ENCODE measurements at places on chromosomes 16 and 17. TPM values are rescaled to one million over a fixed set of nuclear protein-coding genes. Genes with fewer than 3 reads are reported as not detected.

GRCh38 chr16:86297866-86298757 lies 212.2 kb upstream of the FOXF1 start:
- DNase-seq = no peak

GRCh38 chr17:36475346-36475970 lies 11.0 kb upstream of the ZNHIT3 start:
- no peak for DNase-seq

- DNase-seq = no peak
These were observed 584.7 kb downstream of the WWOX start for GRCh38 chr16:78684030-78684611.

Gene WNK4
- total RNA-seq = 0.51 TPM

- no peak for DNase-seq
These were observed 76.2 kb downstream of the NT5M start for GRCh38 chr17:17379197-17379991.

- DNase-seq = no peak
These were observed 20.0 kb downstream of the AARSD1 start for GRCh38 chr17:42944211-42944610.

DNA sequence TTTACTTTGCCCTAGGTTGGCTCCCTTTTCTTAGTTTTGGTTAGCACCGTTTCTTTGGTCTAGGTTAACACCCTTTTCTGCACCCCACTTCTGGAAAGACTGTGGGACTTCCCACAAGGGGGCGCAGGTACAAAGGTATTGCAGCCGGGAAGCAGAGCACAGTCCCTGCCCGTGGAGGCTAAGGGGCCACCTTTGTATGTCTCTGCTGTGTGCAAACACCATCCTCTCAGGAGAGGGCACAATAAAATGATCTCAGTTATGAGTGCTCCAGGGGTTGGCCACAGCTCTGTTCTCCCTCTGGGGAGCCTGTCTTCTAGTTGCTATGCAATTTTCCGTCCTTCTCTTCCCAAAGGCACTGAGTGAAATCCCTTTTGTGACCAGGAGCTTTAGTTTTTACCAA lies 28.4 kb upstream of the TMC5 start:
- peak; percentile 11 for DNase-seq

DNA sequence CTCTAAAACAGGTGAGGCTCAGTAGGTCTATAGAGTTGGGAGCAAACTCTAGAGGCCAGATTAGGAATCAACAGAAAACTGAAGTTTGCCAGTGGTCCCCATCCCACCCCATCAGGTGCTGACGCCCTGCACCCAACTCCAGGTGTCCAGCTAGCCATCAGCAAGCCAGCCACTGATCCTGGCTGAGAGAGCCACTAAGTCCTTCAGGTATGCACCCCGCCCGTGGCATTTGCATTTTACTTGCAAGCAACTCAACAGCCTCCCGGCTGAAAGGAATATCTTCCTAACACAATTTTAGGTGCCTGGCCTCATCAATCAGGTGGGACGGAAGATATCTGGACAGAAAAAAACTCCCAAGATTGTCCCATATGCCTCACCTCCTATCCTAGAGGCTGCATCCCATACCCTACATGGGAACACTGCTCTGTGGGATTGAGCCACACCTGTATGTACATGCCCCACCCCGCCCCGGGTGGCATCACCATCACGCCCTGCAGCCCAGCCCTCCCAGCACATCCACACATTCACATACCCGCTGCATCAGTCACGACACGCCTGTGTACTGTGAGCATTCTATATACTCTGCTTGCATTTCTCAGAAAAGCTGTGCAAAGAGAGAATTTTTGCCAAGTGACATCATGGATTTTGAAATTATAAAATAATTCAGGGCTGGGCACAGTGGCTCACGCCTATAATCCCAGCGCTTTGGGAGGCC lies 8.3 kb downstream of the OTOP3 start:
- no peak for DNase-seq

- no peak for DNase-seq
These were observed 317.2 kb upstream of the ZFHX3 start for GRCh38 chr16:73365016-73365551.

- DNase-seq = no peak
These were observed 1.9 kb upstream of the GGA2 start for GRCh38 chr16:23512168-23512695.

Gene SLC4A1
- total RNA-seq = not detected

DNA sequence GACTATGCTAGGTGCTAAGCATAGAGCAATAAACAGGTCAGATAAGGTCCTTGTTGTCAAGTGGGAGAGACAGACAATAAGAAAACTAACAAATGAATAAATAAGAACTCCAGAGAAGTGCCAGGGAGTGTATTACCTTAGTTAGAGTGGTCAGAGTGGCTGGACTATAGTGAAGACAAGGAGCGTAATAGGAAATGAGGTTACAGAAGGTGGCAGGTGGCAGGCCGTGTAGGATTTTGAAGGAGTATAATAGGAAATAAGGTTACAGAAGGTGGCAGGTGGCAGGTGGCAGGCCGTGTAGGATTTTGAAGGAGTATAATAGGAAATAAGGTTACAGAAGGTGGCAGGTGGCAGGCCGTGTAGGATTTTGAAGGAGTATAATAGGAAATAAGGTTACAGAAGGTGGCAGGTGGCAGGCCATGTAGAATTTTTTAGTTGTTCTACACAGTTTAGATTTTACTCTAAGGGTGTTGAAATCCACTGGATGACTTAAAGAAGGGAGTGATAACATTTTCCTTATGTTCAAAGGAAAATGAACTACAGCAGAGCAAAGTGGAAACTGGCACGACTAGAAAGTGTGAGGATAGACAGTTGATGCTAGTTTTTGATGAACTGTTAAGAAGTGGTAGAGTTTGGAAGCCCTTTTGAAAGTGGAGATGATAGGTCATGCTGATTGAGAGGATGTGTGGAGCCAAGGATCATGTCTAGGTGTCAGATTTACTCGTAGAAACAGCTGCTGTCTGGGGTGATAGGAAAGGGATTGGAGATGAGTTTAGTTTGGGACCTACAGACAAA lies 3.6 kb upstream of the KRTAP3-1 start:
- no peak for DNase-seq

Gene CORO6
- 1.4 TPM for total RNA-seq

DNA sequence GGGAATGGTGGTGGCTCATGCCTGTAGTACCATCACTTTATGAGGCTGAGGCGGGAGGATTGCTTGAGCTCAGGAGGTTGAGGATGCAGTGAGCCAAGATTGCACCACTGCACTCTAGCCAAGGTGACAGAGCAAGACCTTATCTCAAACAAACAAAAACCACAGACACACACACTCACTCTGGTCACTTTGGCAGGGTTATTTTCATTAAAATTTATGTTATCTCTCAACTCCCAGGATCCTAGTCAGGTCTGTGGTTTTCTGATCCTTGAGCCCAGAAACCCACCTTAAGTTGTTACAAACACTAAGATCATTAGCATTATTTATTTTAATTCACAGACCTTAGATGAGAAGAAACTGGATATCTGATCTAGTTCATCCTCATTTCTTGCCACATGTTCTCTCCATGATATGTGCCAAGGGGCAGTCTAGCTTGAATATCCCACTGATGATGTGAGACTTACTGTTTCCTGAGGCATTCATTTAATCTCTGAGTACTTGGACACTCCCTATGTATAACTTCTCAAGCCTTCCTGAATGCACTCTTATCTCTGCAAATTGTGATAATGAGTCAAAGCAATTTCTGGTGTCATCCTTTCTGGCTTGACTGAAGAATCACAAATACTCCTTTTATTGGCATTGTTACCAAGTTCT lies 9.6 kb downstream of the ABHD15 start:
- no peak for DNase-seq

DNA sequence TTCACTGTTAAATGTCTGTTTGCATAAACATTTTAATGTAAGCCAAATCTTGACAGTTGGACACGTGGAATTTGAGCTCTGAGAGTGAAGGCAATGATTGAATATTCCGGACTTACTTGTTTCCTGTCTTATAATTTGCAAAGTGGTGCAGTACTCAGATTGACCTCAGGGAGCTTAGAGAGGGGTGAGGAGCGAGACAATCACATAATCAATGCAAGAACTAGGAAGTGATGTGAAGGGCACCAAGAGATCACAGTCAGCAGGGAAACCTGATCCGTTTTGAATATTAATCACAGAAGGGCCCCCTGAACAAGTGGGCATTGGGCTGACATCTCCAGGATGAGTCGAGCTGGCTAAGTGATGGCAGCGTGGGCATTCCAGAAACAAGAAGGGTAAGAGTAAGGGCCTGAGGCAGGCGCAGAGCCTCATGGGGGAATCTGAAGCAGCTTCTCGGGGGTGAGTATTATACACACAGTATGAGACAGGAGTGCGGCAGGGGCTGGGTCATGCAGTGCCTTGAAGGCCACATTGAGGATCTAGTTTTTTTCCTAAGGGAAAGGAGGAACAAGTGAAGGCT lies 26.1 kb downstream of the TEX2 start:
- no peak for DNase-seq

DNA sequence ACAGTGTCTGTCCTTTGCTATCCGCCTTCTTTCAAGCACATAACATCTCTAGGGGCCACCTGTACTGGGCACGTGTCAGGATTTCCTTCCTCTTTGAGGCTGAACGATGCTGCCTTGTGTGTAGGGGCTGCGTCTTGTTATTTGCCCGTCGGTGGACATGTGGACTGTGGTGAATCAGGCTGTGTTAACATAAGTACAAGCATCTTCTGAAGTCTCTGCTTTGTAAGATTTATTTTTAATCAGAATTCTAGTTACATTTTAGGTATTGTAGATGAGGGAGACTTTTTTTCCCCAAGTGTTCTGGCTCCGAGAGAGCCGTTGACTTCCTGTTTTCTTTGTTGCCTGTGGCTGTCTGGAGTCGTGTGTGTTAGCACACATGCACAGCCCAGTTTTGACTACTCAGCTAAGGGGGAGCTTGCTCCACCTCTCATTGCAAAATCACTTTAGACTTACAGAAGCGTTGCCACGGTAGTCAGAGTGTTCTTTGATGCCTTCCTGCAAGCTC lies 26.1 kb downstream of the SPG7 start:
- DNase-seq = peak; percentile 73

DNA sequence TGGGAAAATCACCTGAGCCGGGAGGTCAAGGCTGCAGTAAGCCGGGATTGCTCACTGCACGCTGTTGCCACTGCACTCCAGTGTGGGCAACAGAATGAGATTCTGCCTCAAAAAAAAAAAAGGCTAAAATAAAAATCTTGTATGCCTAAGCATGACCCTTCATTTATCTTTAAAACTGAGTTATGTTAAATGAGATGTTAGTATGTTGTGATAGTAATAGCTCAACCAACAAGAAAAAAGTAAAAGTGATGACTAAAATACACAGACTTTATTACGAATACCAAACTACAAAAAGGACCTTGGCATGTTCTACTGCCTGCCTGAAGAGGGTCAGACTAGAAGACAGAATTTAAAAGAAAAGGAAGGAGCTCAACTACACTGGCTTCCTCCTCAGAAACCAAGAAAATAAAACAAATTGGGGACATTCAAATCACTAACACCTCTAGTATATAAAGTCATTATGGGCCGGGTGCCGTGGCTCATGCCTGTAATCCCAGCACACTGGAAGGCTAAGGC lies 4.4 kb downstream of the SMURF2 start:
- no peak for DNase-seq

DNA sequence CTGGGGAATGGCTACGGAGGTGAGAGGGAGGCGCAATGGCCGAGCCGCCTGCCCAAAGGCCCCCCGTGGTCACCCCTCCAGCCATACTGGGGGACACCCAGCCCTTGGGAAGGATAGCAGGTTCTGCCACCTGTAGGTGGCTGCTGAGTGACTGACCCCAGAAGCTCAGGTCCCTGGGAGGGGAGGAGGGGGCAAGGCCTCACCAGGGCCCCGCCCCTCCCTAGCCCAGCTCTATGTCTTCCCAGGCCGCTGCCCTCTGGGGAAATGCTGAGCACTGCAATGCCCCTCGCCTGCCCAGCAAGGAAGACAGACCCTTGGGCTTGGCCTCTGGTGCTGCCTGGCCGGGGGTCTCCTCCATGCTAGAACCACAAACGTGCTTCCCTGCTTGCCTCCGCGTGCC lies 11.4 kb upstream of the CLDN9 start:
- DNase-seq = no peak

DNA sequence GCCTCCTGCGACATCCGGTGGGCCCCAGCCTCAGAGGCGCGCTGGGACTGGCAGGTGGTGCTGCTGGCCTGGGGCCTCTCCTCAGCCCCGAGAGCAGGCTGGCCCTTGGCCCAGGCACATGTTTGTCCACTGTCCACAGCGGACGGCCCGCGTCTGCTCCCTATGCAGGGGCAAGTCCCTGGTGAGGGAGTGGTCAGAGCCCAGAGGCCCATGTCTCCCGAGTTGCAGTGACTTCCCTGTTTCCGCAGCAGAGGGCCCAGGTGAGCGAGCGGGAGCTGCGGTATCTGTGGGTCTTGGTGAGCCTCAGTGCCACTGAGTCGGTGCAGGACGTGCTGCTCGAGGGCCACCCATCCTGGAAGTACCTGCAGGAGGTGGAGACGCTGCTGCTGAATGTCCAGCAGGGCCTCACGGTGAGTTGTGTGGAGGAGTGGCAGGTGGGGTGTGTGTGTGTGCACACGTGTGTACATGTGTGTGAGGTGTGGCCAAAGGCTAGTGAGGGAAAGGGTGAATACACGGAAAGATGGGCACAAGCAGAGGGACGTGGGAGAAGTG lies 10.4 kb downstream of the IL34 start:
- DNase-seq = no peak

Gene CHST5
- not detected for total RNA-seq

DNA sequence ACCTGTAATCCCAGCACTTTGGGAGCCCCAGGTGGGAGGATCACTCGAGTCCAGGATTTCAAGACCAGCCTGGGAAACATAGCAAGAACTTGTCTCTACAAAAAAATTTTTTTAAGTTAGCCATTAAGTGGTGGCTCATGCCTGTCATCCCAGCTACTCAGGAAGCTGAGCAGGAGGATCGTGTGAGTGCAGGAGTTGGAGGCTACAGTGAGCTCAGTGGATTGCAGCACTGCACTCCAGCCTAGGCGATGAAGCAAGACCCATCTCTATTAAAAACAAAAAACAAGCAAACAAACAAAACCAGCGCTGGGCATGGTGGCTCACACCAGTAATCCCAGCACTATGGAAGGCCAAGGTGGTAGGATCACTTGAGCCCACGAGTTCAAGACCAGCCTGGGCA lies 38.0 kb downstream of the HEATR3 start:
- DNase-seq = no peak

DNA sequence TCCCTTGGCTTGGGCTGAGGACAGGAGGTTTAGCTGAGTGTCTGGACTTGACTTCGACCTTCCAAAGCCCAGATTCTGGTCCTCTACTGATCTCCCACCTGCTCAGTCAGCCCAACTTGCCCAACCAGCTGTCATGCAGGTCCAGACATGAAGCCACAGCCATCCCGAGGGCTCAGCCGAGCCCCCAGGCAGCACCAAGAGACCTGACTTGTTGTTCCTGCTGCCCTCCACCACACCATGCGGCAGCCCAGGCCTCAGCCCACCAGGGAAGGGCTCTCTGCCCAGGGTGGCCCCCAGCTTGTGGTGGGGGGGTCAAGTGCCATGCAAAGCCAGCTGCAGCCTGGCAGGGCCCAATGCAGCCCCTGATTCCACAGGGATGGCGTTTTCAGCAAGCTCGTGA lies 17.2 kb upstream of the CACNG4 start:
- DNase-seq = no peak

GRCh38 chr16:2089706-2090480 lies 42.1 kb downstream of the TSC2 start:
- DNase-seq = no peak
